ENCODE measurements at places on chromosomes 4 and X. TPM values are rescaled to one million over a fixed set of nuclear protein-coding genes. Genes with fewer than 3 reads are reported as not detected.

The TASL gene
- 6.3 TPM for total RNA-seq

The TMEM31 gene
- not detected for total RNA-seq

The TRPC5OS gene
- total RNA-seq = not detected

The MANBA gene
- 152 TPM for total RNA-seq

The SRPX2 gene
- 18.9 TPM for total RNA-seq

The P2RY8 gene
- total RNA-seq = 3.2 TPM

The SHROOM3 gene
- total RNA-seq = 133 TPM

The C1GALT1C1 gene
- total RNA-seq = 12.4 TPM

The NAA11 gene
- not detected for total RNA-seq

The ADAD1 gene
- total RNA-seq = not detected

The CCDC158 gene
- total RNA-seq = 0.37 TPM

DNA sequence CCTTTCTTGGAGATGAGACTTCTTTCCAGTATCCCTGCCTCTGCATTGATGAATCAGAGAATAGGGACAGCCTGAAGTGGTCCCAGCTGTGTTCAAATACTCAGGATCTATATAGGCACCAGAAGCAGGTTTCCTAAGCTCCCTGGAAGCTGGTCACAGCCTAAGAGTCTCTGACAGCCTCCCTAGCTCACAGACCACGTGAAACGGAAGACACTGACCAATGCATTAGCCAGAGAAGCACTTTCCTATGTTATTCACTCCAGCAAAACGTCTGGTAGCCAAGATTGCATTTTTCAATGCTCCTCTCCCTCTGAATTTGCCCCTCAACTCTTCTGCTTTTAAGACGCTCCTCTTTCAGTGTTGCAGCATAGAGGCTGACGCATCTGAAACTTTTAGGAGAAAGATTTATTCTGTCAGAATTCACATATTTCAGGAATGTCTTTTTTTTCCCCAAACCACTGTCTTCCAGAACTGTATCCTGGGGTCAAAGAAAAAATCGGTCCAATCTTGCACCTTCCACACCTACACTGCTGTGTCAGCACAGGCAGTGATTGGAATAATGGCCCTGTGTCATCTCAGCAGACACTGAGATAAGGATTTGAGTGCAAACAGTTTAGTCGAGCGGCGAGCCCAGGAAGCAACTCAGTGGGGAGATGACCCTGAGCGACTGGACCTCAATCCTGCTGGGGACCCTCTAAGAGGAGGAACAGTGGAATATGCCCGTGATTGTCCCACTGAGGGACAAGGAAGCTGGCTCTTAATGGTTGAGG lies 109.4 kb downstream of the SMIM20 start:
- DNase-seq = no peak

GRCh38 chrX:68190799-68191198 lies 242.5 kb downstream of the OPHN1 start:
- no peak for DNase-seq

GRCh38 chrX:62923093-62923492 lies 428.0 kb downstream of the SPIN4 start:
- DNase-seq = no peak

DNA sequence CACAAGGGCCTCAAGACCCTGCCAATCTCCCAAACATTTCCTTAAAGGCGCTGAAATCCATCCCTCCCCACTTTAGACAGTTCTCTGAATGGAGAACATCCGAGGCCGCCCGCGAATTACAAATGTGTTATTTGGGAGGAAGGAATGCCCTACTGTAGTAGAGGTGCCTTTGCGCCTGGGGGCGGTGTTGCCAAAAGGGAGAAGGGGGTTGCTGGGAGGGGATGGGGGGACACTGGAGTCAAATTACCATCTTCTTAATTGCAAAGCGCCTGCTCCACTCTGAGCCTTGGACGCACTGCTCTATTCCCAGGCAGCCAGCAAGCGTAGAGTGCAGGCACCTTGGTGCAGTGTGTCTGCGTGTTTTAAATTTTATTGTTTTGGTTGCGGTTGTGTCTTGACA lies 2.7 kb downstream of the TMEM255A start:
- no peak for DNase-seq

DNA sequence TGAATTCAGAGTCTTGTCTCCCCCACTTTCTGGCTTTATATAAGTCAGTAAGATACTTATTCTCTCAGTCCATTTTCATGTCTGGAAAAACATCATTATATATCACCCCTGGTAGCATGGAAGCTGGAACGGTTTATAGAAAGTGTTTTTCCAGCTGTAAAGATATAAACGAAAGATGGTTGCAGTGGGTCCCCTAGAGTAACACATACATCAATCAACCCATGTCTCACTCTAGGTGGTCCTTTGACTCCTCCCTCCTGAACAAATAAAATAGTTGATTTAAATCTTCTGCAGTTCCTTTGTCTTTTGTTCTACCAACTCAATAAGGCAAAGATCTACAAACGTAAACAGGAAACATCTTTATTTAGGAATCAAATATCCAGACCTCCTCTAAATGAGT lies 1306.1 kb upstream of the TENM3 start:
- no peak for DNase-seq

GRCh38 chr4:58453956-58454355 lies 1343.8 kb upstream of the IGFBP7 start:
- no peak for DNase-seq

DNA sequence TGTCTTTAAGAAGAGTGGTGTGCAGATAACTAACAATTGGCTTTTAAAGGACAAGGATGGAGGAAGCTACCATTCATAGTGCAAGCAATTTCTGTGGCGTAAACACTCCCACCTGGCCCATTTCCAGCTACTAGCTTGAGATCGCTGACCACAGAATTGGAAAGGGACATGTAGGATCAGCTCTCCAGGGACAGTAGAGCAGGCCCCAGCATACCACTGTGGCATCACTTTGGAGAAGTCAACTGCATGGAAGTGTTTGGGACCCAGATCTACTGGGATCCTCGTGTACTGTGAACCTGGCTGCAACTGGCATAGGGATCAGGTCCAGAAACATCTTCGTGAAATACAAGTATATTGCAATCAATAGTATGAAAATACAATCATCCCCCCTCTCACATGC lies 515.0 kb downstream of the INPP4B start:
- DNase-seq = no peak

DNA sequence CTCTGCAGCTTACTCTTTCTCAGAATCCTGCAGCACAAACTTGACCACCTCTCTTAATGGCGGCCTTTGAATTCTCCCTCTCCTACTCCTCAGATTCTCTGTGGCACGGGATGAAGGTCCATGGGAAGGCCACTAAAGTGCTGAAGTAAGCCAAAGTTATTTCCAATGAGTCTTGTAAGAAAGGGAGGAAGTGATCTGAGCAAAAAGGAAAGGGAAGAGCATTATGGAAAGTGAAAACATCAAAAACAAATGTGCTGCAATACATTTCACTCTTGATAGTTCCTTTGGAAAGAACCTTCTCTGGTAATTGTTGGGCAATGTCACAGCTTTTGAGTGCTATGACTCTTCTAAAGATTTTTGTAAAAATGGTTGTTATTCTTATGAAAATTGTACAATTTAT lies 54.3 kb upstream of the CAMK2D start:
- no peak for DNase-seq

- no peak for DNase-seq
Observed at GRCh38 chr4:125010796-125011503, 298.4 kb upstream of the ANKRD50 start.

GRCh38 chr4:94523033-94523580 lies 71.4 kb downstream of the PDLIM5 start:
- no peak for DNase-seq

DNA sequence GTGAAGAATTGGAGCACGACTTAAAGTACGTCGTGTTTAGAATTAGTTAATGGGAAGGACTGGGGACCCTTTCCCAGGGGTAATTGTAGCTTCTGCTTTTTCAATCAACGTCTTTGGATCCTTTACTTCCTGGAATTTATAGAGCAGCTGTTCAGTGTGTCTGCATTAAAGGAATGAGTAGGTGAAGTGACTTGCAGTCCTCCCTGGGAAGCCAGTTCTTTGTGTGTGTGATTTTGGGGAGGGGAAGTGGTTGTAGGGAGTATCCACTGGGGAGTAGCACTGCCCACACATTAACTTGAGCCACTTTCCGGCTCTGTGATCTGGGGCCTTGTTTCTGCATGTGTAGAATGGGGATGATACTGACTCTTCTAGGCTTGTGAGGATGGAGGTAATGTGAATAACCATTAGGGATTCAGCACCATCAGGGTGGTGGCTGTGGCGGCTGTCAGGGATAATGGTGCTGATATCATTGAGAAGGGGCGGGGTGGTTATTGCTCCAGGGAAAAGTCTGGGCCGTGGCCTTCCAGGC lies 54.7 kb downstream of the TMEM131L start:
- no peak for DNase-seq

DNA sequence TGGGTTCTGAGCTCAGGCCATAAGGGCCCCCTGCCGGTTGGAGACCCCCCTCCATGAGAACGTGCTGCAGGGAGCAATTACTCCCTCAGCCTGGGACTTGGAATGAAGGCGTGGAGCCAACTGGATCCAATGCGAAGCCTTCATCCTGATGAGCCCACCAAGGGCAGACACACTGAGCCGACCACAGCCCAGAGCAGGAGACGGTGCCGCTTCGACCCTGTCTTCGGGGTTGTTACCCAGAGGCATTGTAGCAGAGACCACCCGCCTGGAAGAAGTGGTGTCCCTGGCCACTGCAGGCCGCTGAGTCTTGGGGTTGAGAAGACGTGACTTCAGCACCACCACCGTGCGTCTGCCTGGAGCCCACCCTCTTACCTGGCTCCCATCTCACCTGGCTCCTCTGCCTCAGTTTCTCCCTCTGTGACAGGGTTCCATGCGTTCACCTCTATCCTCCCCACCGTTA lies 7.0 kb upstream of the NKX1-1 start:
- no peak for DNase-seq

DNA sequence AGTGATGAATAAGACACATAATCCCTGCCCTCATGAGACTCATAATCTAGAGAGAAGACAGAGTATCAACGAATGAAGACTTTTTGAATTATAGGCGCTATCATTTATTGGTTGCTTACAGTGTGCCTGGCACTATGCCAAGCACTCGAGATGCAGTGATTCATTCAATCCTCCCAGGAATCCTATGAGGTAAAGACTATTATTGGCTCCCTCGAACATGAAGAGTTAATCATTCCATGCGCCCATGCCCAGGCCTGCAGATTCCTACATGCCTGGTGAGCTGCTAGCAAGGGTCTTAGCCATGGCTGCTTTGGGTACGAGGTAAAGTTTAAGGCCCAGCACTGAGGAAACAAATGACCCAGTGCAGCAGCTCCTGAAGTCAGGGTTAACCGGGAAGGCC lies 47.0 kb downstream of the TEX13B start:
- DNase-seq = no peak

GRCh38 chrX:44945736-44946135 lies 72.7 kb downstream of the KDM6A start:
- no peak for DNase-seq

GRCh38 chr4:52143815-52144214 lies 92.7 kb downstream of the SPATA18 start:
- DNase-seq = no peak

DNA sequence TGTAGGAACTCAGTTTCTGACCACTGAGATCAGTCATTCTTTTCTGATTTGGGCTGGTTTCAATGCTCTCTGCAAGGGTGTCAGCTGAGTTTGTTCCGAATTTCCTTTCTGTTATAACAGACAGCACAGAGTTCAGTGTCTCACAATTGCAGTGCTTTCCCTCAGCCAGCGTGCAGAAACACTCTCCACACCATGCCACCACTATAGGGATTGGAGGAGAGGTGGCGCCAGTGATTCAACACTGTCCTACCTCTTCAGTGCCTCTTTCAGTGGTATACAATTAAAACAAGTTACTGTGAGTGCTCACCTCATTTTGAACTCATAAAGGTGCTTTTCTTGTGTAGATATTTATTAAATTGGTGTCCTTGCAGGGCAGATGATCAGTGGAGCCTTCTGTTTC lies 413.2 kb upstream of the CXorf51B start:
- no peak for DNase-seq

DNA sequence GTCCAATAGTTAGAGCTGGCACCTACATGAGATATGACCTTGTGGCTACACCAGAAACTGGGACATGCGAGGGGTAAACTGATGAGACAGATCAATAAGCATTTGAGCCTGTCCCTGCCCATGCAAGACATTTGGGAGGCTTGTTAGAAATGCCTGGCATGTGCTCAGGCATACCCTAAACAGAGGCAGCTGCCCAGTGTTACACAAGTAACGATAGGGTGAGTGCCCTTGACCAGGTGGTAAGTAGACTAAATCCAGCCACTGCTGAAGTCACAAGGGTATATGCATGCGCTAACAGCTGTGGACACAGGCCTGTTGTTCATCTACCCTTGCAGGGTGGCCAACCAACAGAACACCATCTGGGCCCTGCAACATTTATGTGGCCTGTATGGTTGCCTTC lies 56.1 kb upstream of the CCDC149 start:
- no peak for DNase-seq

- no peak for DNase-seq
Observed at GRCh38 chr4:25908491-25908901, 5.5 kb upstream of the SMIM20 start.

DNA sequence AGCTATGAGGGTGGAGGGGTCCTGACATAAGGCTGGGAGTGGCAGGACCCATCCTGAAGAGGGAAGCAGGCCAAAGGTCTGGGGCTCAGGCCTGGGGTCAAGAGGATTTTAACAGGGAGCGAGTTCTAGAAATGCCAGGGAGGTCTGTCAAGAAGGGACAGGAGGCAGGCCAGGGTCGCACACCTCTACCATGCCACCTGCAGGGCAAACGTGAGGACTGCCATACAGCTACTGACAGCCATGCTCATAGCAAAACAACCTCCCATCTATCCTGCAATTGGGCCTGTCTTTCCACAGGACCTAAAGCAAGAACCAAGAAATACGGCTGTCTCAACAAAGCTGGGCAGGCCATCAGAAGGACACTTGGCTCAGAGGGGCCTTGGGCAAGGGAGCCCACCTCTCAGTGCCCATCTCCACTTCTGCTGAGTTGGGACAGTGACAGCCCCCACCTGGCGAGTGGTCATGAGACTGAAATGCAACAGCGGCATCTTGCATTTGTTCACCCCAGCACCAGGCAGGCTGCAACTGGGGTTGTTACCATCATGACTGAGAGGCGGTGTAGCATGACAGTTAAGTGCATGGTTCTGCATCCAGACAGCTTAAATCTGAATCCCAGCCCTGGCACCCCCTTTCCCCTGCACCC lies 92.7 kb downstream of the WFS1 start:
- DNase-seq = no peak

- DNase-seq = no peak
Observed at GRCh38 chrX:143853488-143853887, 30.4 kb upstream of the UBE2NL start.

- no peak for DNase-seq
Observed at GRCh38 chr4:95155759-95156451, 392.9 kb downstream of the UNC5C start.

DNA sequence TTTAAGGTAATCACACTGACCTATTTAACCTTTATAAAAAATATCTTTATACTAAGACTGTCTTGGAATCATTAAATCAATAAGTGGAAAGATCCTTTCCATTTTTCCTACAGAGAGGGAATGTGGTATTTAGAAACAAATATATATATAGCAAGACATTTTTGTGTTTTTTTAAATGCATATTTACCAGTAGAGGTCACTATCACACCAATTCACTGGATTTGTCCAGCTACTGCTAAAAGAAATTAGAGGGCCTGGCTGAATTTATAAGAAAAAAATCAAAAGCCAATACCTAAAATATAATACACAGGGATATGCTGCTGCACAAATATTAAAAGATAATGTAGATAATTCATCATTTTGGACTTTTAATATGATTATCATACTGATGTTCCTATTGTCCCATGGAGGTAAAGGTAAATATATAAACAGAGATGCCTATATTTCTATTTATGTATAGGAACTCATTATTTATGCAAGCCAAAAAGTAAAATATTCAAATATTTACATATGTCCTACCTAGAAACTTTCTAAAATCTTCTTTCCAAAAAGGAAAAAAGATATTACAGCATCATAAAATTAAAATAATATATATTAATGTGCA lies 69.5 kb downstream of the PDE5A start:
- DNase-seq = no peak

All from upper lobe of left lung (tissue), 6 donors.